ENCODE measurements at places on chromosomes 1 and 21.
A peak's percentile ranks its signal among the peaks of the same experiment; 100 is the strongest.

DNA sequence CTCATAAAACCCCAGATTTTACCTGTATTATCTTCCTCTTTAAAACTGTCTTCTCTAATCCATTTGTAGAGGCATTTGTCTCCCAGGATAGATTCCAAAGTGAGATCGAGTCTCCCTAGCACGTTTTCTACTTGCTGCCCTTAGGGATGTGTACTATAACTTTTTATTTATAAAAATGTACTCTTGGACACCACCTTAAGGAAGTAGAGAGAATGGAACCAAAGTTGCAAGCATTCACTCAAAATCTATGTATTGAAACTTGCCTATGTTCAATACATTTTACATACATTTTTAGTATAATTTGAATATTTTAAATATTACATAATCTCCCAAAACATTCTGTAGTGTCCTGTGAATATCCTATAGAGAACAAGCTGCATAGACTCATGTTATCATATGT lies 842 bp upstream of the SPRR2A start:
- peak; percentile 20 for DNase-seq

- no peak for DNase-seq
Observed at GRCh38 chr1:200330741-200331428, 79.0 kb downstream of the ZNF281 start.

DNA sequence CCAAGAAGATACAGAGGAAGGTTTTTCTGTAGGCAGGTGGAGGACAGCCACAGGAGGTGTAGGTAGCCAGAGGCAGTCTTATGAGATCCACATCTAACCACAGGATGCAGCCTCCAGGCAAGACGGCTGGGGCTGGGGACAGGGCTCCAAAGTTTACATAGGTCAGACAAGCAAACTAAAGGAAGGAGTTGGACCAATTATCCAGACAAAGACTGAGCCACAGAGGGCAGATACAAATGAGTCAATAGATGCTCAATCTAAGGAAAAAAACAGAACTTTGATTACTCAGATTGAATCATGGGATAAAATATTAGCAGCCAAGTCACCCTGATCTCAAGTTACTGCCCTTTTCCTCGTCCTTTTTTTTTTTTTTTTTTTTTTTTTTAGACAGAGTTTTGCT lies 91.6 kb downstream of the RGS7 start:
- DNase-seq: peak; percentile 82

GRCh38 chr1:25544243-25544764 lies 898 bp downstream of the LDLRAP1 start:
- no peak for DNase-seq

DNA sequence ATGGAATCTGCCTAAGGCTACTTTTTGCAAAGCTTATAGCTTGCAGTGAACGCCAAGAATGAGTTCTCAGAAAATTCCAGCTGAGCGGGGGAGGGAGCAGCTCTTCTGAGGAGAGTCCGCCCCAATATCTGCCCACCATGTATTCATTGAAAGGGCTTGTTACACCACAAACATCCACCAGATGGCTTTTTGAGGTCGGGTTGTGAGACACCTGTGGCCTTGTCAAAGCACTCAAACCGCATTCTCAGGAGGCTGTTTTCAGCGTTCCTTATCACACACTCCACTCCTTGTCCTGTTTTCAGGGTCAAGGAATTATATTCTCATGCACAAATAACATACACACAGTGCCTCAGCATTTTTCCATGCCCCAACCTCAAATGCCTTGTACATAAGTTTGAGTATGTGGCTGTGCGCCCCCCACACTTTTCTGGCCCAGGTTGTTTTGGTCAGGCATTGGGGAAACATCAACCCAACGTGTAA lies 3.9 kb upstream of the C4BPB start:
- DNase-seq: peak; percentile 68

DNA sequence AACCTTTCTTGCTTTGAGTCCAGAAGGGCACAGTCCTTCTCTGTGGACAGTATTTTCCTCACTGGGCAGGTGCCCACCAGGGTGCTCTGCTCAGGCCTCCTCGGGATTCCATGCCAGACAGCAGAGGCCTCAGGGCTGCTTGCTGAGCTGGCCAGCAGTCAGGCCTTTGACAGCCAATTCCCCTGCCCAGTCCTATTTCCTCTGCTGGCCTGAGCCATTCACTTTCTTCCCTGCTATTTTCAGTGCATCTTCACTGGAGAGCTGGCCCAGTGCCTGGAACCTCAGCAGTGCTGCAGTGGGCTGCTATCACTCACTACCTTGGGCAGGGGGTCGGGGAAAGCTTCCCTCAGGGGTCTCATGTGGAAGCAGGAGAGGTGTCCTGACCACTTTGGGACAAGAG lies 33.2 kb downstream of the KCNA10 start:
- no peak for DNase-seq

GRCh38 chr21:14486869-14487268 lies 59.2 kb downstream of the SAMSN1 start:
- no peak for DNase-seq

DNA sequence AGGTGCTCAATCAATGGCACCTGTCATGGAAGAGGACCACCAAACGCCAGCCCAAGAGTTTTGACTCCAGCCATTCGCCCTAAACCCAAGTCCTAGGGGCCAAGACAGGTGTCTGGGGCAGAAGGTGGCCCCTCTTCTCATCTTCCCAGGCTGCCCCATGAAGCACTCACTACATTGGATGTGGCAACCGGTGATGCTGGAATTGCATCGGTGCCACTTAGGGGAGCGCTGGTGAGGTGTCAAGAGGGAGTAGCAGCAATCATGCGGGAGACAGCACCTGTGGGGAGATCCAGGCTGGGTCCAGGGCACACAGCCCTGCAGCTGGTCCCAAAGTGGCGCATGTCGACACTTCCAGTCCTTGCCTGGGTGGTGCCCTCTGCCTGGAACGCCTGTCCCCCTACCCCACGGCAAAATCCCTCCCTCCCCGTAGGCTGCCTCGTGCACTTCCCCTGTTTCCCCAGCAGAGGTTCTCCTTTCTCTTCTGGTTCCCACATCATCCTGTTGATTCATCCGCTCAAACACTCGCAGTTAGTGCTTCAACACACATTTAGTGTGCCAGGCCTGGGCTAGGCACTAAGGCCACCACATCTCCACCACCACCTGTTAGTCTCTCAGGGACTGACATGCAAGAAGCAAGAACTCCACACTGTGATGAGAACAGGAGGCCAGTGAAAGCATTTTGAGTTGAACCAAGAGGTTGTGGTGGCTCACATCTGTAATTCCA lies 18.5 kb downstream of the PLA2G2D start:
- DNase-seq: peak; percentile 64

DNA sequence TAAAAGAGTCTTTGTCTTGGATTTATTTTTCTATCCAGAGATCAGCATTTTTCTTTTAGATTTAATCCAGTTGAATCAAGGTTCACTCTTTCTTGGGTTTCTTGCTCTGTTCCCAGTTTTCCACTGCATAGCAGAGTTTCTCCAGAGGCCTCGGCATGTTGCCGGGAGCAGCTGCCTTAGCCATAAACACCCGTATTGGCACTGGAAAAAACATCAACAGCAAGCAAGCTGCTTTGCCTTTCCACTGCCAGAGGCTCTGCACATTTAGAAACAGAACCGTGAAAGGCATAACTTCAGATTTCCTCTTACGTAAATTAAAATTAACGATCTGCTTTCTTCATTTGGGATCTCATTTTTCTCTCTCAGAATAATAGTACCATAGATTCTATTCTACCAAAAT lies 181.8 kb upstream of the L1TD1 start:
- no peak for DNase-seq

- DNase-seq: peak; percentile 32
Observed at GRCh38 chr1:154626456-154627256, 18.7 kb upstream of the ADAR start.

GRCh38 chr1:56357927-56358690 lies 221.3 kb downstream of the PLPP3 start:
- peak; percentile 4 for DNase-seq

DNA sequence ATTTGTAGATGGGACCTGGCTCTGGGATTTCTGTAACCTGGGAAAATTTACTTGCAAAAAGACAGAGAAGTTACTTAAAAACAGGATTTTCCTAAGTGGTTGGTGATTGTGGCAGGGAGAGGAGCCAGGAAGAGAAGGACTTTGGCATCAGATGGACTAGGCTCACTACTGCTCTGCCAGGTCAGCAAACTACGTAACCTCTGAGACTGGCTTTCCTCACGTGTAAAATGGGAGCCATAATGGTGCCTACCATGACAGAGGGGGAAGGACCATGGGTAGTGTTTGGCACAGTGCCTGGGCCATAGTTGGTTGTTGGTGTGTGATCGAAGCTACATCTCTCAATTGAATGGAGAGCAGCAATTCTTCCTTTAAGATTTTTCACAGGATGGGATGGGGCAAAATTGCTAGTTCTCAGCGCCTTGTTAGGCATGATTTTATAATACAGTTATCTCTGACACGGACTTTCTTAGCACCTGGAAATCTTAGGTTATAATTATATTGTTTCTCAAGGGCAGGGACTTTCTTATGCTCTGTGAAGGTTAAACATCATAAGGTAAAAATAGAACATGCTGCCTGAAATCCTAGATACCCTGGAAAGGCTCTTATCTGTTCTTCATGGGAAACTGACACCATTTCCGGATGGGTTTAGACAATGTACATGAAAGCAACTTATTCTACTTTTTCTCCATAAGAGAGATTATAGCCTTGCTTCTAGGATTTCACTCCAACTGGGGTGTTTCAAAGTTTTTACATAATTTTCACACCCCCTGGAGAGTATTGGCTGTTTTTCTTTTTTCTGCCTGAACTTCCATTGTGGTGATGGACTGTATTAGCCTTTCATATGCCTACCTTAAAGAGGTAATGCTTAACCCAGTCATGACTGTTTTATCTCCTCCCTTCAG lies 10.9 kb downstream of the ROR1 start:
- DNase-seq: no peak

GRCh38 chr1:243723458-243724043 lies 126.5 kb downstream of the AKT3 start:
- DNase-seq: no peak

GRCh38 chr21:43904331-43904781 lies 39.3 kb downstream of the AGPAT3 start:
- no peak for DNase-seq

- no peak for DNase-seq
Observed at GRCh38 chr1:226349801-226350518, 41.0 kb upstream of the LIN9 start.

DNA sequence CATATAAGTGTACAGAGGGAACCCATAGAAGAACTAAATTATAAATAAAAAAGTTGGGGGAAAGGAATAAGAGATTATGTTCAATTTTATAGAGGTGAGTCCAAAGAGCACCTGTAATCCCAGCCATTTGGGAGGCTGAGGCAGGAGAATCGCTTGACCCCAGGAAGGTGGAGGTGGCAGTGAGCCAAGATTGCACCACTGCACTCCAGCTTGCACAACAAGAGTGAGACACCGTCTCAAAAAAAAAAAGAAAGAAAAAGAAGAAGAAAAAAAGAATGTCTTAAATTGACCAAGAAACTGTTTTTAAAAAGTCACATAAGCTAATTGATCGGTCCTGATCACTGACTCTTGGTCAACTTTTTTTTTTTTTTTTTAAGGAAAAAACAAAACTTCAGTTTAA lies 19.1 kb upstream of the ATF3 start:
- DNase-seq: no peak

GRCh38 chr1:116954440-116954839 lies 44.7 kb downstream of the PTGFRN start:
- no peak for DNase-seq

DNA sequence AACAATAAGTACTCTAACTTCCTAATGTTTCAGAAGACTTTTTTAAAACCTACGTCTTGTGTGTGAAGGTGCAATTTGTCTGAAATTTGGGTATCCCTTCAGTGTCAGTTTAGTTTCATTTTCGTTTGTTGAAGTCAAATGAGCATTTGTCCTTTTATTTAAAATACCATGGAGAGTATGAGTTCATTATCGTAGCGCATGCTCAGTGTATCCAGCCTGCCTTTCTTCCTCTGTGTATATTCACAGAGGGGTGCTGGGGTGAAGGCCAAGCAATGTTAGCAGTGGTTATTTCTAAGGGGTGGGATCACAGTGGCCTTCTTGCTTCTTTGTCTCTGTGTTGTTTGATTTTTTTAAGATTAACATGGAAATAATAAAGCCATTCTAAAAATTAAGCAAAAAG lies 43.2 kb downstream of the CNN3 start:
- peak; percentile 52 for DNase-seq

DNA sequence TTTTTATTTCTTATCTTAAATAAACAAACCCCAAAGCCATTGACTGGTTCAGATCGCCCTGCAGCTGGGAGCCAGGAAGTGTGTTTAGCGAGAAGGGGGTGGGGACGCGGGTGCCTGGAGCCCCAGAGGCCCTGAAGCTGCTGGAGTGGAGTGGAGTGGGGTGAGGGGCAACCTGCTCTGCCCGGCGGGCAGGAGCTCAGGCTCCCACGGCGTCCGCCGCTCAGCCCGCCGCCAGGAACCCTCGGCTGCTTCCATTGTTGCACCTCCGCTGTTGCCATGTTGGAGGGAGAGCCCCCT lies 673 bp downstream of the PIK3C2B start:
- DNase-seq: peak; percentile 49

DNA sequence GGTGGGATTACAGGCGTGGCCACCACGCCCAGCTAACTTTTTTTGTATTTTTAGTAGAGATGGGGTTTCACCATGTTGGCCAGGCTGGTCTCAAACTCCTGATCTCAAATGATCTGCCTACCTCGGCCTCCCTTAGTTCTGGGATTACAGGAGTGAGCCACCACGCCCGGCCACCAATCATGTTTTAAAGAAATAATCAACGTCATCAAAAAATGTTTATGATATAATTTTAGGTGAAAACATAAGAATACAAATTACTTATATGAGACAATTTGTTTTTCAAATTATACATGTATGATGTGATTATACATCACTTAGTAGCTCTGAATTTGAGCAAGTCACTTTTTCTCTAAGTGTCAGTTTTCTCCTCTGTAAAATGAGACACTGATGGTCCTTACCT lies 31.6 kb upstream of the SSBP3 start:
- no peak for DNase-seq

DNA sequence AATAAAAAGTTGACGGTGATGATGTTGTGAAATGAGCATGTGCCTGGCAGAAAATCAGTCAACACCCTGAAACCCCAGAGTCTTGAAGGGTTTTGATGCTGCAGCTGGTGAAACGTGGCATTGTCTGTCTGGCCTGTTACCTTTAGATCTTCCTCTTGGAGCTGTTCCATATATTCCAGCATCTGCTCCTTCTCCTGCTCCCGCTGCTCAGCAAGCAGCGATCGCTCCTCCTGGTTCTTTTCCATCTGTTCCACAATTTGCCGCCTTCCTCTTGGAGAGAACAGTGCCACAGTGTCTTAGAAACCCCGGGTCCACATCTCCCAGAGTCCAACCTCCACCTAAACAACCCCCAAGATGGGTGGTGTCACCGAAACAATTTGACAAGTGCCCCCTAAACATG lies 15.7 kb downstream of the CFAP45 start:
- DNase-seq: no peak

- DNase-seq: no peak
Observed at GRCh38 chr1:238752327-238752726, 634.0 kb upstream of the CHRM3 start.

- DNase-seq: no peak
Observed at GRCh38 chr21:35503671-35504070, 454.6 kb upstream of the RUNX1 start.
